NCI-H446 treated with DMSO at 0.1 percent for 48 hours (cell line): ENCODE measurements at places on chromosomes 1 and 21.

GRCh38 chr1:18951818-18952391 is 4.6 kb downstream of the IFFO2 start:
- DNase-seq, result no peak

DNA sequence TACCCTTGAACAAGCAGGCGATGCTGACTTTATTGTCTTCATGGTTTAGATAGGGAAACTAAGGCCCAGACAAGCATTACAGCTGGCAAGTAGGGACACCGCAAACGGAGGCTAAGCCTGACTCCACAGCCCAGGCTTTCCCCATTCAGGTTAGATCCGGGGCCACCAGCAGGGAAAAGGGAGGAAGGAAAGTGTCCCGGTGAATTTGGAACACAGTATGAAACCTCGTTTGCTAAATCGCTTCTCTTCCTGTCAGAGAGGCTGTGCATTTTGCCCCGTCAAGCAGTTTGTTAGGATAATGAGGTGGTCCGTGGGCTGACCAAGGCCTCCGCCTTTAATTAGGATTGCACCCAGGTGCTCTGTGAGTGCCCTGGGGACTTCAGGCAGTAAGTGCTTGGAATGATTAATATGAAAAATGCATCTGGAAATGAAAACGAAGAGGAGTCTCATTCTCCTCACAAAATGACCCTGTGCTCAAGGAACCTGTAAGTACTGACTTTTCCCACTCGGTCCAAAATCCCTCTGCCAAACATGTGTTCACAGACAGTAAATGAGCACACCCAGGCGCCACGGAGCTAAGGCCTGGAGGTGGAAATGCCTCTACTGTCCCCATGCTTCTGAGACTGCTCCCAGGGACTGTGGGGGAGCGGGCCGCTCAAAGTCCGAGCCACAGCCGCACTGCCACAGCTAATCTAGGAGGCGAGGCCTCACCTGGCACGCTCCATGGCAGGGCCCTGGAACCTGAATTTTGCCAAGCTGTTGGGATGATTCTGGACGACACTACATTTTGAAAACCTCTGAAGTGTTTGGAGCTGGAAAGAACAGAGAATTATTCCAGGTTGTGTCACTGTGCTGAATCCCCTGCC is 234.1 kb downstream of the SDCCAG8 start:
- no peak for DNase-seq

- no peak for DNase-seq
Observed at GRCh38 chr1:8746554-8746953, 70.9 kb downstream of the RERE start.

- no peak for DNase-seq
Observed at GRCh38 chr1:14987829-14988603, 165.5 kb upstream of the TMEM51 start.

DNA sequence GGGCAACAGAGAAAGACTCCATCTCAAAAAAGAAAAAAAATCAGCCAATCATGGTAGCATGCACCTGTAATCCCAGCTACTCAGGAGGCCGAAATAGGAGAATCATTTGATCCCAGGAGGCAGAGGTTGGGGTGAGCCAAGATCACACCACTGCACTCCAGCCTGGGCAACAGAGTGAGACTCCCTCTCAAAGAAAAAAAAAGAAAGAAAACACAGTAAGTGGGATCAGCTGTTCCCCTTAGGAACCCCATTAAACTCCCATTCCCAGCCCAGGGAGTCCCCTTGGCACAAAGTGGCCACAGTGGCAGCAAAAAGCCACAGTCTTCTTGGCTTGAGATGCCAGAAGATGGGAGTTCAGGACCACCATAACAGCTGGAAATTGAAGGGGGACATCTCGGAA is 9.1 kb downstream of the TMEM50B start:
- no peak for DNase-seq

DNA sequence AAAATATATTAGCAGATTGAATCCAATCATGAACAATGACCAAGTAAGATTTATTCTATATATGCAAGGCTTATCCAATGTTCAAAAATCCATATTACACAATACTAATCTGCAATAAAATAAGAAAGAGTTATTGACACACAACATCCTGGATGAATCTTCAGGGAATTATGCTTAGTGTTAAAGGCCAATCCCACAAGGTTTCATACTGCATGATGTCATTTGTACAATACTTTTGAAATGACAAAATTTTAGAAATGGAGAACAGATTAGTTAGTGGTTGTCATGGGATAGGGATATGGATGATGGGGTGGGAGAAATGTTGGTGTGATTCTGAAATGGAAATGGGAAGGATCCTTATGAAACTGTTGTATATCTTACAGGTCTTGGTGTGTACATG is 425.7 kb downstream of the SIPA1L2 start:
- no peak for DNase-seq

DNA sequence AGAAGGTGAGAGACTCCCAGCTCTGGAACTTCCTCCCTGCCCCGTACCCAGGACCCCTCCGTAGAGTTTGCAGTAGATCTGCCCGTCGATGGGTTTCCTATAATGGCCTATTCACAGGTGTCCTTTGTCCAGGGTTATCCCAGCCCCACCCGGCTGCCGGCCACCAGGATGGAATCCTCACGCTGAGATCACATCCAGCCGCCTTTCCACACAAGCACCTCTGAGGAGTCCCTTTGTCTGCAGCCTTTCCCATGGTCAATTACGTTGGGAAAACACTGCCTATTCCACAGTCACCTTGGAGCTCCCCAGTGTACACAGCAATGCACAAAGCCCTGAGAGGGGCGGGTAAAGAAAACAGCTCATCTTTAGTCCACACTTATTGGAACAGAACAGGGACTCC is 190.0 kb upstream of the EDN2 start:
- no peak for DNase-seq

- no peak for DNase-seq
Observed at GRCh38 chr1:161071886-161072371, 2.2 kb upstream of the ARHGAP30 start.

DNA sequence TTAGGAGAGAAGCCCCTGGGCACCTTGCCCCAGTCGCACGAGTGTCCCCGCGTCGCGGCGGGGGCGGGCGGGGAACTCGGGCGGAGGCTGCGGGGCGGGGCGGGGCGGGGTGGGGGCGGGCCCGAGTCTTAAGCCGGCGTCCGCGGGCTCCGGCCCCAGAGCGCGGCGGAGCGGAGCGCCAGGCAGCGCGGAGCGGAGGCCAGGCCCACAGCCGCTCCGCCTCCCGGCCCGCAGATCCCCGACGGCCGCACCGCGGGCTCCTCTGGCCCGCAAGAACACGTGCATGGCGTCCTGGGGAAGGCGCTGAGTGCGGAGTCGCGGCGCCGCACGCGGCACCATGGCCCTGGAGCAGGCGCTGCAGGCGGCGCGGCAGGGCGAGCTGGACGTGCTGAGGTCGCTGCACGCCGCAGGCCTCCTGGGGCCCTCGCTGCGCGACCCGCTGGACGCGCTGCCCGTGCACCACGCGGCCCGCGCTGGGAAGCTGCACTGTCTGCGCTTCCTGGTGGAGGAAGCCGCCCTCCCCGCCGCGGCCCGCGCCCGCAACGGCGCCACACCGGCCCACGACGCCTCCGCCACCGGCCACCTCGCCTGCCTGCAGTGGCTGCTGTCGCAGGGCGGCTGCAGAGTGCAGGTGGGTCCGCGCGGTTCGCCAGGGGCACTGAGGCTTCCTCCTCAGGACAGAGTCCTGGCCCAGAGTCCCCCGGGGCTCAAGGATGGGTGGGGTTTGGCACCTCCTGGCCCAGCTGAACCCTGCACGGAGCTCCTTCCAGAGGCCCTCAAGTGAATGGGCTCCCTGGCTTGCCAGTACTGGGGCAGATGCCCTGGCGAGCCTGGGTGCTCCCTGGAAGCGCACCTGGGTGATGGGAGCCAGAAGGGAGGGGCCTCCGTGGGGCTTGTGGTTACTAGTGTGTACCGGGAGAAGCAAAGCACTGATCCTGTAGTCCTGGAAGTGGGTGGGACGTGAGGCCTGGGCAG is at the start of gene ESPN:
ESPN (plus strand) TSS at position 158 of the 975 bp plus-strand sequence; CDS start at position 338, 180 bp downstream.
- no peak for DNase-seq

DNA sequence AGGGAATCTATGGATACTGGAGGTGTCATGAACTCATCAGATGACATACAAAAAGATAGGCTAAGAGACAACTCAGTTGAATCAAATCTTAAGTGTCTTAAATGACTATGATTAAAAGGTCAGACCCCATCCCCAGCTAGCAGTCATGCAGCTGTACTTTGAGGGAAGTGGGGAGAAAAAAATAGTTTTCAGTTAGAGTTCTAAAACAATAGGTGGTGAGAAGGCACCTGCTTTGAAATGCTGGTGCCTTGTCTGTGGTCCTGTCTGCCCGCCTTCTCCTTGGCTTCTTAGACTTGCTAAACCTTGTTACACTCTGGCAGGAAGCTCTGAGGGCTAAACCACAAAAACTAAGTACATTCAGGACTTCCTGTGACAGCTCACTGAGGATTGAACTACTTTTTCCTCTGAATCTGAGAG is 15.3 kb downstream of the CD2 start:
- no peak for DNase-seq

GRCh38 chr1:202692959-202693555 is 17.2 kb downstream of the SYT2 start:
- peak; percentile 22 for DNase-seq

GRCh38 chr1:231940701-231941100 is 314.1 kb downstream of the DISC1 start:
- no peak for DNase-seq

GRCh38 chr1:1198423-1199140 is 7.8 kb downstream of the TNFRSF18 start:
- no peak for DNase-seq

DNA sequence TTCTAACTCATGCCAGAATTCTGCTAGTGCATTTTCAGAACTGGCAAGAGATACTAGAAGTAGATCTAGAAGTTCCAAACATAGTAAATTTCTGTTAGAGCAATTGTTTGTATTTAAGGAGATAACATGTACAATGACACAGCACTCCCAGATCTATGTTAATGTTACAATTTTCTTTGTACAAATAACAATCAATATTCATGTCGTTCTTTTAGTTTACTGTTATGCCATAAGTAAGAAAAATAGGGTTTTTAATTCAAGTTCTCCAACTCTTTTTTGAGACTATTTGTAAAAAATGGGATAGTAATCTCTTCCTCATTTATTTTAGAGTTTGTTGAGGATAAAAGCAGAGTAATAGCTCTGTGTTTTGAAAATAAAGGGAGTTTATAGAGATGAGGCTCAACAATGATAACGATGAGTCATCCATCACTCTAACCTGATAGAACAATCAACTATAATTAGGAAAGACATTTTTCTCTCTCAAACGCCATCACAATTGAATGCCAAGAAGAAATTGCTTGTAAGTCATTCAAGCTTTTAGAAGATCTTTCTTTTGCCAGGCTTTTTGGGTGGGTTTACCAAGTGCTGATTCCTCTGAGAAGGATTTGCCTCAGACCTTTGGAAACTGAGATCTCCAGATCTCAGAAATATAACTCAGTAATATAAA is 638 bp downstream of the CD84 start:
- DNase-seq, result no peak

- DNase-seq, result no peak
Observed at GRCh38 chr1:59223198-59223597, 73.7 kb upstream of the FGGY start.

GRCh38 chr1:28037946-28038345 is 50.5 kb downstream of the EYA3 start:
- no peak for DNase-seq

DNA sequence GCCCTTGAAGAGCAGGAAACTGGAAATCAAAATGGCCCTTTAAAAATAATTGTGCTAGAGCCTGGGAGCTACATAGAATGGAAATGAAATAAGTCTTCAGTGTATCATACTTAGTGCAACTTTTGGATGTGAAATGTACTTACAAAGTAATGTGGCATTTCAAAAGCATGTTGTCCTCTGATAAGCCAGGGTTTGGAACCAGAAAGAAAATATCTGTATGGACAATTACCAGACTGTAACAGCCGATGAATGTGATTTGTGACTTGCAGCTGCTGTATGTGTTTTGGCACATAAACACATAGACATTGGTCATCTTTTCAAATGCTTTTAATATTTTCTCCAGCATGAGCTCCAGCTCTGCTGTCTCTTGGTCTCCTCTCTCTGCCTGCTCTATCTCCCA is 546.4 kb downstream of the OMA1 start:
- DNase-seq, result no peak

GRCh38 chr1:79323239-79324025 is 316.9 kb upstream of the ADGRL4 start:
- no peak for DNase-seq

GRCh38 chr1:205914155-205914507 is 29.1 kb downstream of the SLC26A9 start:
- DNase-seq, result no peak

- DNase-seq, result no peak
Observed at GRCh38 chr1:160522622-160523345, at the start of gene SLAMF6. Gene SLAMF6 (minus strand): TSS chr1:160523255. CDS start chr1:160523192, 63 bp downstream.

DNA sequence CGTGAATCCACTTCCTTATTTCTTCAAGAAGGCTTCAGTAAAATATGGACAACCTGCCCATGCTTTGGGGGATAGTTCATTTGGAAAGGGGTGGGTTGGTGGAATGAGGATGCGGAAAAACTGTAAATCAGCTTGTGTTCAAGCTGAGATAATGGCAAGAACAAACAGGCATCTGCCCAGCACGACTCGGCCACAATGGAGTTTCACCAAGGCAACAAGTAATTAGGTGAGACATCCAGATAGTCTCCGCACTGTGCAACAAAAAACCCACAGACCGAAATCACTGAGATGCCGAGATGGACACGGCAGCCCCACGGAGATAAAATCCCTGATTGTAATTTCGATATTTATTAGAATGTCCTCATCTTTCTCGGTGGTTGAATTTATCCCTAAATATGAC is 455.2 kb downstream of the AJAP1 start:
- DNase-seq, result no peak

DNA sequence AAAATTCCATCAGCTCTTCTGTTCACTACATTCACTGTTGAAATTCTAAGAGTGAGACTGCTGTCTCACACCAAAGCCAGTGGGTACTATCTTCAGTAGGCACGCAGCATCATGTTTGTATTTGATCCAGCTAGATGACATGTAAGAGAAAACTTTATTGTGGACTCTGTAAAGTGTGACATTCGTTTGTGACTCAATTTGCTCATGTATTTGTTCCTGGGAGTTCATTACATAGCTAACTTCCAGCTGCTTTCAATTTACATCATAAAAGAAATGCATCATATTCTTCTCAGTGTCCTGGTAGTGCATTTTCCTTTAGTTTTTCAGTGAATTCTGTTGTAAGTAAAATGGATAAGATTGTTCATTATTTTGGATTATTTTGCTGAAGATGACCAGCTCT is 31.4 kb downstream of the CTH start:
- no peak for DNase-seq

DNA sequence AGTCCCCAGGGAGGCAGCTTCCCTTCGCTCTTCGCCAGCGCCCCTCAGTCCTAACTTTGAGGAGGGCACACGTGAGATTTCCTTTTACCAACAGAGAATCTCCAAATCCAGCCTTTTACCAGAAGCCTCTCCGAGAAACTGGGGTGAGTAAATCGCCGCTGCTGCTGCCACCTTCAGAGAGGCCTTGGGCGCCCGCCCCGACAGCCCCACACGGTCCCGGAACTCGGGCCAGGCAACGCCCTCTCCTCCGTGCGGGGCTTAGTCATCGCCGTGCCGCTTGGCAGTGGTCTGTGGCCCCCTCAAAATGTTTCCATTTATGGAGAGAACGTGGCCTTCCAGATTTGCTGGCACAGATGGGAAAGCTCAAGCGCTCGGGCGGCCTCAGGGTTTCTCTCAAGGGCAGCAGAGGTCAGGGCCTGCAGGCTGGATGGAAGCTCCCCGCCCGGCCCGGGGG is 41.4 kb upstream of the COL6A2 start:
- no peak for DNase-seq

GRCh38 chr1:201447903-201448871 is 20.8 kb downstream of the PHLDA3 start:
- no peak for DNase-seq
